ENCODE measurements at places on chromosomes 3 and 15. TPM values are rescaled to one million over a fixed set of nuclear protein-coding genes. Genes with fewer than 3 reads are reported as not detected.

Gene IL5RA
- 0.87 TPM for total RNA-seq

GRCh38 chr3:44923632-44924456, 49.4 kb downstream of the TGM4 start:
- no peaks in the 10 kb centered on the region for H3K27me3 ChIP-seq
- DNase-seq, result peak; percentile 21
- H3K4me1 ChIP-seq, result peaks cover 34% of the 10 kb centered on the region
- no peak overlapping the region for H3K4me3 ChIP-seq

Gene RAD18
- 27.0 TPM for total RNA-seq

Gene DZIP3
- 46.4 TPM for total RNA-seq

DNA sequence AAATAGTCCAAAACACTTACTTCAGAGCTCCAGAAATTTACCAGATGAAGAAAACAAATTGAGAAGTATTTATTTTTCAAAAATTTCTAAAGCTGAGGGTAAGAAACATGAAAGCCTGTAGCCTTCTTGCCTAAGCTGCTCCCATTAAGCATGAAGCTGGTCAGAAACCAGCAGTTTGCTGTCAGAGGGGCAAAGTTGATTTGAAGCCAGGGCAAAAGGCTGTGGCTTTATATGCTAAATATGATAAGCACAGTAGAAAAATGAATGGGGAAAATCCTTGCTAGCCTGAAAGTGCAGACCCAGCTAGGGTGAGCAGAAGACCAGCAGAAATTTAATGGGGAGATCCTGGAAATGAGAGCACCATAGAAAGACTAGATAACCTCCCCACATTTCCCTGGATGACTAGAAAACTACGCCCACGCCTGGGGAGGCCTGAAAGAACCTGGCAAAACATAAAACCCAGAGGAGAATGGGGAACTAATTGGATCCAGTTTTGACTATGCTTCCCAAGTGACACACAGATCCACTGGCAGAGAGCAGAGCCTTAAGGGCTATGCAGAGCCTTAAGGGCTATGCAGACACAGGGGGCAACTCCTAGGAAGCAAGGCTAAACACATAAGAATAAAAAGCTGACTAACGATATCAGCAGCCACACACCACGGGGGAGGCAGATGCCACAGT, 43.0 kb upstream of the HEG1 start:
- DNase-seq, result no peak
- no peaks in the 10 kb centered on the region for H3K27me3 ChIP-seq
- no peak overlapping the region for H3K27ac ChIP-seq
- H3K36me3 ChIP-seq, result no peaks in the 10 kb centered on the region
- H3K4me3 ChIP-seq, result no peak overlapping the region
- no peaks in the 10 kb centered on the region for H3K4me1 ChIP-seq

- H3K4me1 ChIP-seq, result peaks cover 4% of the 10 kb centered on the region
- no peaks in the 10 kb centered on the region for H3K27me3 ChIP-seq
- no peak overlapping the region for H3K4me3 ChIP-seq
- no peaks in the 10 kb centered on the region for H3K36me3 ChIP-seq
These were observed 66.5 kb upstream of the TBL1XR1 start for GRCh38 chr3:177263615-177264368.

DNA sequence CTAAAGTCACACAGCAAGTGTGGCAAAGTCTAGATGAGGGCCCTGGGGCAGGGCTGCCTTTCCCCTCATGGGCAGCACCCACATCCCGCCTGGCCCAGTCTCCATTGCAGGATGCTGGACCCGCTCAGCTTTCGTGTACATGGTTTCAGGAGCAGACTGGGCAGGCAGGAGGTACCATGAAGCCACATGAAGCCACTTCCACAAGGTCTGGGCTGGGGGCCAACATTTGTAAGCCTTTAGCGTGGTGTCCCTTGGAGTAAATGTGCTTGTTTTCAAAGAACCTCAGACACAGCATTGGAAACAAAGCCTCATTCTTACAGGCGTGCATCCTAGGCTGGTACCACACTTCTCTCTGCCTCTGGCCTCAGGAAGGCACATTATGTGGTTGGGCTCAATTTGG, 34.5 kb downstream of the UMPS start:
- no peak for DNase-seq
- H3K36me3 ChIP-seq, result no peaks in the 10 kb centered on the region
- H3K4me1 ChIP-seq, result peaks cover 5% of the 10 kb centered on the region
- no peaks in the 10 kb centered on the region for H3K27me3 ChIP-seq
- H3K27ac ChIP-seq, result no peak overlapping the region

GRCh38 chr15:92797168-92798052, 102.7 kb upstream of the CHD2 start:
- DNase-seq, result peak; percentile 53
- no peaks in the 10 kb centered on the region for H3K36me3 ChIP-seq
- H3K4me1 ChIP-seq, result no peaks in the 10 kb centered on the region
- H3K27me3 ChIP-seq, result no peaks in the 10 kb centered on the region
- no peak overlapping the region for H3K4me3 ChIP-seq

GRCh38 chr15:77352887-77353286, 67.0 kb downstream of the PEAK1 start:
- no peak for DNase-seq
- H3K27ac ChIP-seq, result no peak overlapping the region
- no peaks in the 10 kb centered on the region for H3K27me3 ChIP-seq
- no peaks in the 10 kb centered on the region for H3K4me1 ChIP-seq
- H3K4me3 ChIP-seq, result no peak overlapping the region

DNA sequence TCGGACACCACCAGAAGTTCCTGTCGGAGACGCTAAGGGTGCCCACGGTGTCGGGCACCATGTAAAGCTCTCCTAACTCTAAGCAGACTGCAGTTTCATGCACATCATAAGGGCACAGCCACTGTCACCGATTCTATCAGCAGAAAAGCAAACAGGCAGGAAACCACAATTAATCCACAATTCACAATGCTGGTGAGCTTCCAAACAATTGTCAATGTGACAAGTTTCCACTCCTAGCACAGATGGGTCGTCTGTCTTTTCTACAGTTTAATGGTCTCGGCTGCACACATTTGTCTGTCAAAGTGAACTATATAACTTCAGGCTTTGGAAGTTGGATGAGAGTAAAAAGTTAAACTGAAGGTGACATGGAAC, 8.8 kb upstream of the OCA2 start:
- no peak overlapping the region for H3K27ac ChIP-seq
- H3K27me3 ChIP-seq, result no peaks in the 10 kb centered on the region
- no peak for DNase-seq
- no peaks in the 10 kb centered on the region for H3K36me3 ChIP-seq
- peak overlapping the region; percentile 65 for H3K4me3 ChIP-seq
- H3K4me1 ChIP-seq, result peaks cover 5% of the 10 kb centered on the region

Gene CLDN18
- 1.7 TPM for total RNA-seq

DNA sequence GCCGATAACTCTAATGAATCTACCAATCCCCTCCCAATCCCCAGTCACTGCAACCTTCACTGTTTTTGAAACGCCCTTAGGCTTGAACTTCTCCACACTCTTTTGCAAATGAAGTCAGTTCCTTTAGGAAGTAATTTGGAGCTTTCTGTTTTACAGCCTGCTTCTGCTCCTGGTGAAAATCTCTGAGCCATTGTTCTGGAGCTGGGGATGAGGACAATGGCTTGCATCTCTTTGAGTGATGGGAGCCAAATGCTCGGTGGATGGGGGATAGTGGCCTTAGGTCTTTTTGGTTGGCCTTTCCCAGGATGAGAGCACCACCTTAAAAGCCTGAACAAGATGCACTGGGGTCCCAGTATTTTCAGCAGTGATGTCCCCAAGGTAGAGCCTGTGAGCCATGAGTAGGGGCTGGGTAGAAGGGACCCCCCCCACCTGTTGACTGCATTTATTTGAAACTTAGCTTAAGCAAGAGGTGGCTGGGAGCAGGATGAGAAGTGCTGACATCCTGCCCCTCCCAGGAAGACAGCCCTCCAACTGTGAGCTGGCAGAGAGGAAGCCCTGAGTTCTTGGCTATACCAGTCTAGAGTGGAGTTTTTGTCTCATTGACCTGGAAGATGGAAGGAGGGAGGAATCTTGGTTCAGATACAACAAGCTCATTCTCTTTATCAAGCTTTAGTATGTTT, 7.6 kb upstream of the MYO5C start:
- H3K36me3 ChIP-seq, result no peaks in the 10 kb centered on the region
- no peaks in the 10 kb centered on the region for H3K4me1 ChIP-seq
- no peaks in the 10 kb centered on the region for H3K27me3 ChIP-seq
- no peak overlapping the region for H3K4me3 ChIP-seq
- DNase-seq, result no peak

Gene GOLGA8J
- total RNA-seq, result 5.1 TPM

DNA sequence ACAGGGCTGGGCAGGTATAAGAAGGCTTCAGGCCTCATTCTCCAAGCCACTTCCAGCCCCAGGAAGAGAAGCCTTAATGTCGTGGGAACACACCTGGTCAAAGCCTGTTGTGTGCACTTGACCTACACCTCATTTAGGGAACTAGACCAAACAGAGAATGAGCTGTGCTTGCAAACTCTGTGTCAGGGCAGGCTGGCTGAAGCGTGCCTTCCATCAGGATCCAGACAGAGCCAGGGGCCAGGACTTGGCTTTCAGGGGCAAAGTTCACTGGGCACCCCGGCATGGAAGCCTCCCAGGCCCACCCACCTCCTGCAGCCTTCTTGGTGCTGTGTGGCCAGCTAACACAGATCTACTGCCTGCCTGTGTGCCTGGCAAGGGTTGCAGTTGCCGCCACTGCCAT, 11.5 kb downstream of the RBPMS2 start:
- H3K4me3 ChIP-seq, result no peak overlapping the region
- no peak for DNase-seq
- H3K27ac ChIP-seq, result no peak overlapping the region
- no peaks in the 10 kb centered on the region for H3K4me1 ChIP-seq
- no peaks in the 10 kb centered on the region for H3K27me3 ChIP-seq

DNA sequence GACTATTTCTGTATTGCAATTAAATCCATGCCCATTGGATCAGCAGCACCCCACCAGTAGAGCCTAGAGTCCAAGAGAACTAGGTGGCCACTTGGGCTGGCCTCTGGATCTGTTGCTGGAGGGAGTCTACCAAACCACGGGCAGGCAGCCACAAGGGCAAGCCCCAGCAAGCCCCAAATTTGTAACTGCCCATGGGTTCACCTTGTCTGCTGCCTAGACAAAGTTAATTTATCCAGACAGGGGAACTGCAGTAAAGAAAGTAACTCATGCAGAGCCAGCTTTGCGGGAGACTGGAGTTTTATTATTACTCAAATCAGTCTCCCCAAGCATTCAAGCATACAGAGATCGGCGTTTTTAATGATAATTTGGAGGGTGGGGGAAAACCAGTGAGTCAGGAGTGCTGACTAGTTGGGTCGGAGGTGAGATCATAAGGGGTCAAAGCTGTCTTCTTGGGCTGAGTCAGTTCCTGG, 74.0 kb upstream of the TERB2 start:
- H3K27ac ChIP-seq, result no peak overlapping the region
- no peaks in the 10 kb centered on the region for H3K36me3 ChIP-seq
- DNase-seq, result no peak

DNA sequence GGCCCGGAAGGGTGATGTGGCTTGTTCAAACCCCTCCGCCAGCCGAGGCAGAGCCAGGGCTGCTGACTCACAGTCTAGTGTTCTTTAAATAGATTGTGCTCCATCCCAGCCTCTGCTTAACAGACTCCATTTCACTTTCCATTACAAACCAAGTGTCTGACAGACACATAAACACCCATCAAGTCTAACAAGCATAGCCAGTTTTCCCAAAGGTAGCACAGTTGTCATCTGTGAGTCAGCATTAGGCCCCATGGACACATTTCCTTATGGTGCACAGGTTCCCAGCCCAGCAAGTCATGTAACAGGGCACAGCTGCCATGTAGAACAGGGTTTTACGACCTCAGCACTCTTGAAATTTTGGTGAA, 109.9 kb upstream of the RAP2B start:
- peak; percentile 28 for DNase-seq
- no peaks in the 10 kb centered on the region for H3K4me1 ChIP-seq
- H3K36me3 ChIP-seq, result no peaks in the 10 kb centered on the region
- no peak overlapping the region for H3K4me3 ChIP-seq
- no peaks in the 10 kb centered on the region for H3K27me3 ChIP-seq

GRCh38 chr3:172154768-172155664, 115.6 kb downstream of the FNDC3B start:
- no peak overlapping the region for H3K4me3 ChIP-seq
- H3K4me1 ChIP-seq, result peaks cover 39% of the 10 kb centered on the region
- peak overlapping the region; percentile 87 for H3K27ac ChIP-seq
- H3K36me3 ChIP-seq, result no peaks in the 10 kb centered on the region

DNA sequence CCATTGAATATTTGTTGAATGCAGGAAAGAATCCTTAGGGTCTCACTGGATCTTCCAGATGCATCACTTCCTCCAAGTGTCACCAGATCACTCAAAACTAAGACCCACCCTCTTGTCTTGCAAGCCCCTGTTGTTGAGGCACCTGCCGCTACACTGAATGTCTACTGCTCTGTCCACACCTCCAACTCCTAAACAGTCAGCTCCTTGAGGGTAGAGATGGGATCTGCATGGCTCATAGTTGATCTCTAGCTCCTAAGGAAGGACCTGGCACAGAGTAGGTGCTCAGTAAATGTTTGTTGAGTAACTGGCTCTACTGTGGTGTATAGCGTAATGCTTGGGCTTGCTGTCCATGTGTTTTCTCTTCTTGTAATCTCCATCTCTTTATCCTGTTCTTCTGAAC, 8.8 kb downstream of the SLC6A20 start:
- no peak for DNase-seq
- H3K27me3 ChIP-seq, result no peaks in the 10 kb centered on the region
- H3K27ac ChIP-seq, result no peak overlapping the region
- H3K4me1 ChIP-seq, result no peaks in the 10 kb centered on the region

- no peaks in the 10 kb centered on the region for H3K4me1 ChIP-seq
- no peaks in the 10 kb centered on the region for H3K36me3 ChIP-seq
- H3K27ac ChIP-seq, result no peak overlapping the region
These were observed 17.6 kb downstream of the EIF4E3 start for GRCh38 chr3:71707595-71707994.

Gene ENTPD3
- 0.24 TPM for total RNA-seq

Gene SAMD7
- 0.68 TPM for total RNA-seq

DNA sequence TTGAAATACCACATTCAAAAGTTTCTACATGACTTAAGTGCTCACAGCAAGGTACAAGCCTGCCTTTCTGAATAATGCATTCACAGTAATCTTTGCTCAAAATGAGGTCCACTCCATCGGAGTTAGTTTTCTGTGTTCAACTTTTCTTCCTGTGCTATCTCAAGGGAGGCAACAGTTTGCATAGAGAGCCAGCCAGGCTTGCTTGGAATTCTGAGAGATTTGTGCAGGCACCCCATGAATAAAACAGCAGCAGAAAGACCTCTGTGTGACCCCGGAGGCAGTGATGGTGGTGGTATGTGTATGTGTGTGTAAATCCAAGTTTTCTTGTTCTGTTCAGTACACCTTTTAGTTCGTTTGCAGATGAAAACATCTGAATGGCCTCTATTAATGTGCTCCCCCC, 124.0 kb downstream of the ADAMTS9 start:
- no peak overlapping the region for H3K4me3 ChIP-seq
- peaks cover 6% of the 10 kb centered on the region for H3K4me1 ChIP-seq
- DNase-seq, result no peak
- no peak overlapping the region for H3K27ac ChIP-seq

GRCh38 chr3:81735334-81735733, 26.1 kb downstream of the GBE1 start:
- H3K4me1 ChIP-seq, result no peaks in the 10 kb centered on the region
- H3K4me3 ChIP-seq, result no peak overlapping the region
- no peak overlapping the region for H3K27ac ChIP-seq
- no peaks in the 10 kb centered on the region for H3K27me3 ChIP-seq

Gene CLDN16
- 0.19 TPM for total RNA-seq

- H3K27ac ChIP-seq, result peak overlapping the region; percentile 86
- H3K36me3 ChIP-seq, result no peaks in the 10 kb centered on the region
- no peaks in the 10 kb centered on the region for H3K27me3 ChIP-seq
- no peak overlapping the region for H3K4me3 ChIP-seq
- peaks cover 40% of the 10 kb centered on the region for H3K4me1 ChIP-seq
- DNase-seq, result no peak
These were observed 155.6 kb downstream of the TIGIT start for GRCh38 chr3:114449271-114450007.

Gene ST8SIA2
- total RNA-seq, result 0.31 TPM

All from testis (tissue), 5 donors.